ENCODE measurements at places on chromosomes 12 and 14. TPM values are rescaled to one million over a fixed set of nuclear protein-coding genes. Genes with fewer than 3 reads are reported as not detected.

The RERG gene
- total RNA-seq = 29.9 TPM

The KRT73 gene
- not detected for total RNA-seq

The TMEM19 gene
- total RNA-seq = 9.4 TPM

The GLS2 gene
- not detected for total RNA-seq

The C12orf60 gene
- total RNA-seq = not detected

The ACTN1 gene
- total RNA-seq = 191 TPM

The DLGAP5 gene
- 7.7 TPM for total RNA-seq

DNA sequence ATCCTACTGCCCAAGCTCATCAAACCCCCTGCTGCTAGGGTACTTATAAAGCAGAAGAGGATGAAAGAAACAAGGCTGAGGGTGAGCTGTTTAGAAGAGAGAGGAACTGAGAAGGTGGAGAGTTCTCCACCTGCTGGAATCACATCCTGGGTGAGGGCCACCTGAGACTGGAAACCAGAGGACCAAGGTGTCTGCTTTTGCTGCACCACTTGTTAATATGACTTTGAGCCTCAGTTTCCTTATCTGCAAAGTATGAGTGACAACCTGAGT is 203.2 kb upstream of the SSTR1 start:
- no peak for DNase-seq

GRCh38 chr14:103099081-103099732 is 4.7 kb downstream of the EXOC3L4 start:
- DNase-seq = peak; percentile 85

DNA sequence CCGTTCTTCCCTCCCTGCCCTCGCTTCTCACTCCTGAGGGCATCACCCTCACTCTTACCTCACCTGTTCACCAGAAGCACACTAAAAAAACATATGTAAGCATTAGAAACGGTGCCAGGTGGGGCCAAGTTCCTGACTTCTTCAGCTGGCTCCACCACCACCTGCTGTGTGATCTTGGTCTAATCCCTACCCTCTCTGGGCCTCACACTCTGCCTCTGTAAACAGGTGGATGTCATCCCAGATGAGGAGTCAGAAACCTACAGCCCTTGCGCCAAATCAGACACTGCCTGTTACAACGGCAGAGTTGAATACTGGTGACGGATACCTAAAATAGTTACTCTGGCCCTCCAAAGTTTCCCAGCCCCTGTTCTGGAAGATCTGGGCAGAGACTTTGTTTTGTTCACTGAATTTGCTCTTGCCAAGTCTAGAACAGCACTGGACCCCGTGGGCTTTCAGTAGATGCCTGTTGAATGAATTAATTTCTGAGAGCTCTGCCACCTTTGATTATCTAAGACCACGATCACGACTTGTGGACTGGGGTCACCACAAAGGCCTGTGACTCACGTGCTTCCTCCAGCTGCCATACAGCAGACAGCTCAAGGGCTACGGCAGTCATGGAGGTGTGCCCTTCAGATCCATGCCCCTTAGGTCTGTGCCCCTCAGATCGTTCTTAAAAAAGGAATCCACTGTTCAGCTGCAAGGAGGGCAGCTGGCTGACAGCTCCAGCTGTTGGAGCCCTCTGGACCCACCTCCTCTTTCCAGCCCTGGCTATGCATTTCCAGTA is 71.9 kb downstream of the GSC start:
- no peak for DNase-seq

DNA sequence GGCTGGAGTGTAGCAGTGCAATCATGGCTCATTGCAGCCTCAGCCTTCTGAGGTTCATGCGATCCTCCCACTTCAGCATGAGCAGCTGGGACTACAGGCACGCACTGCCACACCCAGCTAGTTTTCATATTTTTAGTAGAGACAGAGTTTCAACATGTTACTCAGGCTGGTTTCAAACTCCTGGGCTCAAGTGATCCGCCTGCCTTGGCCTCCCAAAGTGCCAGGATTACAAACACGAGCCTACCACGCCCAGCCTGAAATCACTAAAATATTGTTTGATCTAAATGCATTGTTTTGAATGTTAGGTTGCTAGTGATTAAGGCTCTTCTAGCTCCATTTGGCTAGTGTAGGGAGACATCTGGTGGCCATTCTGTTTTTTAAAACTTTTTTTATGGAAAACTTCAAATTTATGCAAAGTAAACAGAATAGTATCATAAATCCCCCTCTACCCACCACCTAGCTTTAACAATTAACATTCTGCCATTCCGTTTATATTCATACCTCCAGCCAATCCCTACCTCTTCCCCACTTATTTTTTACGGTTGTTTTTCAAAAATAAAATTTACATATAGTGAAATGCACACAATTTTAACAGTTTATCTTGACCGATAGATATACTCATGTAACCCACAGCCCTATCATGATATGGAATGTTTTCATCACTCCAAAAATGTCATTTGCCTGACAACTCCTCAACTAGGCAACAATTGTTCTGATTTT is 37.8 kb downstream of the MYO1H start:
- DNase-seq = no peak

GRCh38 chr12:104748356-104748755 is 209.7 kb downstream of the SLC41A2 start:
- DNase-seq = no peak

GRCh38 chr14:104266631-104267575 is 128.5 kb downstream of the KIF26A start:
- DNase-seq = no peak

DNA sequence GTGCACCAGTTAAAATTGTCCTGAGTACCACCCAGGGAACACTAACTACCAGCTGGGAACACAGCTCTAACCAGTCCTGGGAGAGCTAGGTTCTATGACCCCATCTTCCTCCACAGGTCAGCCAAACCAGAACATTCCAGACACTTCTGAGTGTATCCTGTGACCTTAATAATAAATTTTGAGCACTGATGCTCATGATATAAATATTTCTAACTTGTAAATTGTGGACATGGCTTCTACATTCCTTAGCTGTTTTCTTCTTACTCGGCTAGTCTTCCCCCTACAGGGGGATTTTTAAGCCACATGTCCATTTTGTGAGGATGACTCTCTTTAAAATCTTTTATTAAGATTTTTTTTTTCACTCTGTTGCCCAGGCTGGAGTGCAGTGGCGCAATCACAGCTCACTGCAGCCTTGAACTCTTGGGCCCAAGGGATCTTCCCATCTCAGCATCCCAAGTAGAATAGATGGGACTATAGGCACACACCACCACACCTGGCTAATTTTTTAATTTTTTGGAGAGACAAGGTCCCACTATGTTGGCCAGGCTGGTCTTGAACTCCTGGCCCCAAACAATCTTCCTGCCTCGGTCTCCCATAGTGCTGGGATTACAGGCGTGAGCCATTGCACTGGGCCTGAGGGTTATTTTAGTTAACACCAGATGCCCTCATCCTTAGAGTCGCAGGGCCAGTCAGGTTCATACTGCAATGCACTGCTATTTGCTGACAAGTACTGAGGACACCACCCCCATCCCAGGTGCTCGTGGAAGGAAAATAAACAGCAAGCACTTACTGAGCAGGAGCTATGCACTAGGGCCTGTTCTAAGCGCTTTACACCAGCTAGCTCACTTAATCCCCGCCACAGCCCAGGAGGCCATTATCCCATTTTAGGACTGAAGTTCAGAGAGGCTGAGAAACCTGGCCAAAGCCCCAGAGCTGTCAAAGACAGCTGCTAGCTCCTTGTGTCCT is 142.6 kb upstream of the NCOR2 start:
- no peak for DNase-seq

GRCh38 chr12:4847713-4848112 is 62.0 kb upstream of the KCNA1 start:
- peak; percentile 48 for DNase-seq

GRCh38 chr12:105721051-105721825 is 390.7 kb downstream of the C12orf75 start:
- DNase-seq = no peak

- DNase-seq = no peak
These were observed 26.3 kb downstream of the FLRT2 start for GRCh38 chr14:85556267-85556666.

DNA sequence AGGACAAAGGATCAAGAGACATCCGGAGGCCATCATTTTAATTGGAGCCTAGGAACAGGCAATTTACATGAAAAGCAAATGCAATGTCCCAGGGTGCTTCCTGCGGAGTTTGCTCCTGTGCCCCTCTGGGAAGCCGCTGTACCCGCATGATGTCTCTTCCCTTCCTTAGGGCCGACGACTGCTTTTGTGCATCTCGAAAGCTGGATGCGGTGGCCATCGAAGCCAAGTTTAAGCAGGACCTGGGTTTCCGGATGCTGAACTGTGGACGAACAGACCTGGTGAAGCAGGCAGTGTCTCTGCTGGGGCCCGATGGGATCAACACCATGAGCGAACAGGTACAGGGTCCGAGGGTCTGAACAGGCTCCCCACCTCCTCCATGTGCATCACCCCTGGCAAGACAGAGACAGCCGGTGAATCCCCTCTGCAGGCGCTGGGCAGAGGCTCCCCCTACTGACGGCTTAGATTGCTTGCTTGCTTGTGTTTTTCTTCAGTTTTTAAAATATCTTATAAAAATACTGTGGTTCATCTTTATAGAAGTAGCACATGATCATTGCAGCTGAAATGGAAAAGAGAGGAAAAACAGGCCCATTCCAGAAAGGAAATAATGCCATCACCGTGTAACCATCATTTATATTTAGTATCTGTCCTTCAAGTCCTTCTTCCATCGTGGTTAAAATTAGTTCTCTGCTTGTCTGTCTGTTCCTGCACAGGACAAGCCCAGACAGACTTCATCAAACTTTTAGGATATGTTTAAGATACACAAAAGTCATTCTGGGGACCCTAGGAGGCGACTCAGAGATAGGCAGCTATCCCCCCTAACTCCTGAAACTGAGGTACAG is 75.4 kb upstream of the PWP1 start:
- peak; percentile 67 for DNase-seq

DNA sequence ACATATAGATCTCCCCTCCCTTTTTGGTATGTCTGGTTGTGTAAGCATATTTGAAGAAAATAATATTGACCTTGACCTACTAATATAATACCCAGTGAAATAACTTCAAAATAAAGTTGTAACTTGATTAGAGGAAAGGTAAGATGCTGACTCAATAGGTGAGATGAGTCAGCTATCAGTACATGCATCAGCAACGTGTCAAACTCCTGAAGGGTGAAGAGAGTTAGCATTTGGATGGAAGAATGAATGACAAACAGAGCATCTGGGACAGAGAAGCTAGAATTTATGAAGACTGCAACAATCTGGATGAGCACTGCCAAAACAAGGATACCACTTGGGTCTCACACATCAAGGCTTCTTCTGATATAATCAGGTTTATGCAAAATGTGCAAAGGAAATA is 74.9 kb downstream of the PPP2R5E start:
- no peak for DNase-seq

DNA sequence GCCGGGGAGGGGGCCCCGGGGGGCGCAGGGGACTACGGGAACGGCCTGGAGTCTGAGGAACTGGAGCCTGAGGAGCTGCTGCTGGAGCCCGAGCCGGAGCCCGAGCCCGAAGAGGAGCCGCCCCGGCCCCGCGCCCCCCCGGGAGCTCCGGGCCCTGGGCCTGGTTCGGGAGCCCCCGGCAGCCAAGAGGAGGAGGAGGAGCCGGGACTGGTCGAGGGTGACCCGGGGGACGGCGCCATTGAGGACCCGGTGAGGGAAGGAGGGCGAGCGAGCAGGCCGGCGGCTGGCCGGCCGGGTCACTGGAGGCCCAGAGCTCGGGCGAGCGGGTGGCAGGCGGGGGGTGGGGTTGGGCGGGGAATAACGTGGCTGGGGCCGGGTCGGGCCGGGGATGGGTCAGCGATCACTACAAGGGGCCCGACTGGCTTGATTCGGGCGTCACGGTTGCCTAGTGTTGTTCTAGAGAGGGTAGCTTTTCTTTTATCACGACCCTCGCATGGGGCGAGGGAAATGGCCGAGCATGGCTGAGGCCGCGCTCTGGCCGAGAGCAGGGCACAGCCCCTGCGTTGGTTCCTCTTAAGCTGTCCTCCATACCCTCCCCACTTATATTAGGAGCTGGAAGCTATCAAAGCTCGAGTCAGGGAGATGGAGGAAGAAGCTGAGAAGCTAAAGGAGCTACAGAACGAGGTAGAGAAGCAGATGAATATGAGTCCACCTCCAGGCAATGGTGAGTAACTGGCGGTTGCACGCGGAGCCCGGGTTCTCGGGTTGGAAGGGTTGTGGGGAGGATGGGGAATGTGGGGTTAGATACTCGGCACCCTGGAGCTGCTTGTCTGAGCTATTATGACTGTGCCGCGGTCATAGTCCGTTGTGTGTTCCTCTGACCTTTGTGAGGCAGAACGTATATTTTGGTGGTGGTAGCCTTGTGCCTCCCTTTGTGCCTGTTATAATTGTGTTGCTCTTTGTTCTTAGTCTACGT is 603 bp downstream of the PABPN1 start:
- peak; percentile 52 for DNase-seq

- no peak for DNase-seq
These were observed 5.6 kb downstream of the REM2 start for GRCh38 chr14:22888662-22889061.

- no peak for DNase-seq
These were observed 158.1 kb upstream of the FOXG1 start for GRCh38 chr14:28608443-28608842.

GRCh38 chr12:104568935-104569334 is 112.2 kb downstream of the CHST11 start:
- DNase-seq = no peak

DNA sequence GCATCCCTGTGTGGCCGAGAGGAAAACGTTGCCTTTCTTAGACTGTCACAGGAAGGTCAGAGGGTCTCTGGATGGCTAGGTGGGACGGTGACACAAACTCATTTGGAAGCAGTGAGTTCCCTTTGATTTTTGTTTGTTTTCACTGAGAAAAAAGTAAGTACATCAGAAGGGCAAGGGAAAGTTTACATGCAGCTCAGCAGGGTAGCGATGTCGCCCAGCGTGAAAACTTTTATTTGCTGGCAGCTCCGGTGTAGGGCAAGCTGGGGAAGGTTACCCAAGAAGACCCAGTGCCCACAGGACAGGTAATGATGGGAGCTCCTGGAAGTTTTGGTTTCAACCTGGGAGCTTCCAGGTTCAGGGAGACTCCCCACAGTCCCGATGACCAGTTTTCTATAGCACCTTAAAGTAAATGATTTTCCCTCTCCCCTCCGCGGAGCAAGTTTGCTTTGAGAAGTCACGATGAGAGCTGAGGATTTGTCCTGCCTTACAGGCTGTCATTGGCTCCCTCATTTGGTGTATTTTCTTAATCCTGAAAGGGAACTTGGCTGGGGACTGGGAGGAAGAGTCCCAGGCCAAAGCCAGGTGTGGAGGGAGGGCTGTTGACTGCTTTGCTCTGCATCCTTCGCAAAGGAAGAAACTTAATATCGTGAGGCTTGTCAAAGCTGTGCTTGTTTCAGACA is 64.7 kb upstream of the ESRRB start:
- DNase-seq = no peak

GRCh38 chr12:2924019-2924418 is 33.3 kb downstream of the TULP3 start:
- DNase-seq = no peak

- no peak for DNase-seq
These were observed 20.3 kb downstream of the PDE6H start for GRCh38 chr12:14993117-14993516.

GRCh38 chr12:75837700-75838099 is 193.9 kb downstream of the PHLDA1 start:
- no peak for DNase-seq

DNA sequence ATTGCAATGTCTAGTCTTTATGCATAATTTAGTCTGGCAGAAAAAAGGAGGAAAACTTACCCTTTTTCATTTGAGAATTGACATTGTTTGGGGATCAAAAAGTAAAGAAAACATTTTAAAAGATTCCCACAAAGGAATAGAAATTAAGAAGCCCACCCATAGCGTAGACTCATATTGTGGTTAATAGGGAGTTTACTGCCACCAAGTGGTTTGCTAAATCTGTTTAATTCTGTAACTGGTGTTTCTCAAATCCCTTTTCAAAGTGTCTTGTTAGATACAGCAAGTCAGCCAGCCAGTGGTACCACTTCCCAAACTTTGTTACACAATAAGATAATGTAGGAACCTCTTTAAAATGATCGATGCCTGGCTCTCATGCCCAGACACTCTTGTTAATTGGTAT is 180.3 kb downstream of the IPO8 start:
- DNase-seq = no peak
